ENCODE measurements at places on chromosomes 2 and 18.

DNA sequence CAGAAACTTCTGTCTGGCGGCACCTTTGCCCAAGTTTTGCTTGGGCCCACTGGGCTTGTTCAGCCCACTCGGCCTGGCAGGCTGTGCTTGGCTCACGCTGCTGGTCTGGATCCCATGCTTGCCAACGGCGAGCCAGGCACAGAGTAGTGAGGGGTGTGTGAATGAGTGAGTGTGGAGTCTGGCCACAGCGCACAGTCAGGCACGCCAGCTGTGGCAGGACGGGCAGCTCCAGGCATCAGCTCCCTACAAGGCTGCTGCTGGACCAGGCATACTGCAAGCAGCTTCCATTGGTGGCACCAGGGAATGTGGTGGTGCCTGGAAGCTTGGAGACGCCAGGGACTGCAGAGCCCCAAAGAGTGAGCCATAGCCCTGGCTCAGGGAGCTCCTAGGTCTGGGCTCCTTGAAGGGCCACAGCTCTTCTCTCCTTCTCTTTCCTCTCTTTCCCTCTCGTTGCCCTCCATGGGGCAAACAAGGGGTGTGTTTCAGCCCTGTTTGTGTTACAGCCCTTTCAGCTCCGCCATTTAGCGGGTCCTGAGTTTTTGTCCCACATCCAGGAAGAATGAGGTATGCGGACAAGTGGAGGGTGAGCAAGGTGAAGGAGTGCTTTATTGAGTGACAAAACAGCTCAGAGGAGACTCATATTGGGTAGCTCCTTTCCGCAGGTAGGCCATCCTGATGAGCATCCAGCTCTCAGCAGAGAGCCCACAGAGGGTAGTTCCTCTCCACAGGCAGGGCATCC is 73.0 kb downstream of the AGPS start:
- no peak for DNase-seq

- DNase-seq = no peak
Measured at GRCh38 chr2:236968880-236969534, 116.7 kb upstream of the COPS8 start.

DNA sequence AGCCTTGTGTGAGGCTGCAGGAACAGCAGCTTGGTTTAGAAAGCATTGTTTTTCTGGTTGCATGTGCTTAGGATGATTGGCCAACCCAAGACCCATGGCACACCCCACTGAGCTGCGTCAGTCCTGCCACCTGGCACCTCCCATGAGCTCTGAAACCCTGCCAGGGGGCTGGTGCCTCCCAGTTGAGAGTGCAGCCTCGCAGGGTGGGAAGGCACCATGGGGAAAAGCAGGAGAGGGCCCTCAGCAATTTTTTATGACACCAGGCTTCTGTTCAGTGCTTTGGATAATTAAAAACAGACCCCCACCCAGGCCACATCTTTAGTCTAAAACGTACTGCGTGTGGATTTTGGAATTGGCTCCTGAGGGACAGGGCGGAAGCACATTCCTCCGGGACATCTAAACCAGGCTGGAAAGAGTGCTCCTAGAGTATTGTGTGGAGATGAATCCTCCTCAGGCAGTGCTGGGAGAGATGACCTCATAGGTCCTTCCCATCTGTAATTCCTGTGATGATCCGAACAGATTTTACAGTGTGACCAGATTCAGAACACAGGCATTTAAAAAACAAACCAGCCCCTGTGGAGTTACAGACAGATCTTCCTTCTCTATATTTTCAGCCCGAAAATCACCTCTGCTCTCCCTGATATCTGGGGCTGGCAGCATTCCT is 438.3 kb downstream of the ZNF521 start:
- DNase-seq = no peak

DNA sequence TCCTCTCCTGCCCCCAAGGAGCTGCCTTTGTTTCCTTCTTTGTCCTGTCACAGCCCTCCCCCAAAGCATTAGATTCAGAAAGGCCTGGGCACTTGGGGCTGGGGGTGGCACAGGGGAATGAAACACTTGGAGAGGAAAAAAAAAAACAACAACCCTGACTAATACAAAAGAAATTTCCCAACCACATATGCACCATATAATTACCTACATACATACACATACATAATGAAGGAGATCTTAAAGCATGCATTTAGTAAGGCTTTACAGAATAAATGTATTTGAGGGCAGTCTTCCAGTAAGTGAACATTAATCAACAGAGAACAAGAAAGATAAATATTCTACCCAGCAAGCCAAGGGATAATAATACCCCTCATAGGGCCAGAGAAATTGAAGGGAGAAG is 70.0 kb upstream of the PPP1CB start:
- DNase-seq = no peak

- no peak for DNase-seq
Measured at GRCh38 chr2:60149176-60149575, 404.3 kb downstream of the BCL11A start.

DNA sequence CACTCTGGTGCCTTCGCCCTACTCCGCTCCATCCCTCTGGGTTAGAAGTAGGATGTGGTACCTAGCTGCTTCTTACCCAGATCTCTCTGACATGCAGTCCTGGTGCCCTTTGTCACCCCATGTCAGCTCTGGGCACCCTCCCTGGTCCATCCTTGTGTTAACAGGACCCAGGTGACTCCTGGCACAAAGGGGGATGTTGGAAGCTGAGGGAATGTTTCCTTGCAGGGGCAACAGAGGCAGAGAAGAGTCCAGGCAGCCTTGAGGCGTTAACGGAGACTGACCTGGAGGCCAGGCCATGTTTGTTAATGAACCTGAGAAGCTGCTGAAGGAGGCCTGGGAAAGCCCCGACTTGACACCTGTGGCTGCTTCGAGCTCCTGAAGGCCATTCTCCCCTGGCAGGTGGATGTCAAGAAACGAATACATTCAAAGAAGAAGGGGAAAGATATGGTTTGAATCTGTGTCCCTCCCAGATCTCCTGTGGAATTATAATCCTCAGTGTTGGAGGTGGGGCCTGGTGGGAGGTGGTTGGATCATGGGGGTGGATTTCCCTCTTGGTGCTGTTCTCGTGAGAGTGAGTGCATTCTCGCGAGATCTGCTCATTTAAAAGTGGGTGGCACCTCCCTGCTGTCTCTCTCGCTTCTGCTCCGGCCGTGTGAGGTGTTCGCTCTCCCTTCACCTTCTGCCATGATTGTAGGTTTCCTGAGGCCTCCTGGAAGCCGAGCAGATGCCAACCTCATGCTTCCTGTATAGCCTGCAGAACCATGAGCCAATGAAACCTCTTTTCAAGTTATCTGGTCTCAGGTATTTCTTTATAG is 31.4 kb downstream of the NPPC start:
- no peak for DNase-seq

DNA sequence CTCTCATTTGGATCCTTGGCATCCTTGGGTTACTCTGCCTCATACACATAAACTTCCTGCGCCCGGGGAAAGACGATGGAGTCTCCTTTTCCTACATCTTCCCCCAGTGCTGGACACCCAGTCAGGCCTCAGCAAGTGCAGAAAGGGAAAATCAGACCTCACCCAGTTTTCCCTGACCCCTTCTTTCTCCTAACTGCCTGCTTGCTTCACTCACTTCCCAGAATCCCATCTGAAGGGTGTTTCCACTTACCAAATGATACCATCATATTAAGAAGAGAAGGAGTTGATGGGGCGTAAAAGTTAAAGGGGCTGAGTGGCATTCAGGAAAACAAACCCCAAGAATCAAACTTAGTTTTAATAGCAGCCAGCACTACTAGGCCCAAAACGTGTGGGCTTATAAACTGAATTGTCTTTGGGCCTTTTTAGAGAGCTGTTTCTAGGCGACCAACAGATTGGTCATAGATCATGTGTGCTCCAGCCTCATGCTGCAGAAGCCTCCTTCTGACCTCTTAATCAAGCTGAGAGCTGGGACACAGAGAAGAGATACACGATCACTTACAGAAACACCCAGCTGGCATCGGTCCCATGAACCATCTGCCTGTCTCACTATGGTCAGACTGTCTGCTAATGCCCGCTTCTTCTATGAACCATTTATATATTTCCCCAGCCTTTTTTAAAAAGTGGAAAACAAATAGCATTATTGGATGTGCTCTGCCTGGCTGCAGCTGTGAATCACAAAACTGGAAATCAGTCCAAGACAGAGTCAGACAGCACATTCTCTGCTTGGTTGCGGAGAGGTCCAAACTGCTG is 165.7 kb upstream of the SLC14A2 start:
- peak; percentile 5 for DNase-seq

- no peak for DNase-seq
Measured at GRCh38 chr2:86062043-86062442, 43.6 kb downstream of the POLR1A start.

DNA sequence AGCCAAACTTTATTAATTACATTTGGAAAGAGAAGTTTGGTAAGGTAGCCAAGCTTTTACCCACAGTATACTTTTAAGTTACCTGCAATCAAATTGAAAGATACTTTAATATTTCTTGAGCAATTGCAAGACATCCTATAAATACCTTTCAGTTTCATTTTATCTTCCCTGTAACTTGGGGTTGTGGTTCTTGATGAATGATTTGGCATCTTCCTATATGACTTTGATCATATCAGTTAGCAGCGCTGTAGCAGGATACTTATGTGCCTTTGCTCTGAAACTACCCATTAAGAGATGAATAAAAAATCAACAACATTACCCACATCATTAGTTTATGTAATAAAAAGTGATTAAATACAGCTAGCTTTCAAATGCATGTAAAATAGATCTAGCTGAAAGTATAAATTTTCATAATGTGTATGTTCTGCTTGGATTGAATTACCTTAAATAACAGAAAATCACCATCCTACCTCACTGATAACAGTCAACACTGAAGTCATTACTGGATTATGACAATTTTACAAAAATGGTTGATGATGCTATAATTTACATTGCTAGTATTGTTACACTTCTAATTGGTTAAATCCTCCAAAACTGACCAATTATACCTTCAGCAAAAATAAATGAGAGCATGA is 50.4 kb downstream of the MMADHC start:
- no peak for DNase-seq

DNA sequence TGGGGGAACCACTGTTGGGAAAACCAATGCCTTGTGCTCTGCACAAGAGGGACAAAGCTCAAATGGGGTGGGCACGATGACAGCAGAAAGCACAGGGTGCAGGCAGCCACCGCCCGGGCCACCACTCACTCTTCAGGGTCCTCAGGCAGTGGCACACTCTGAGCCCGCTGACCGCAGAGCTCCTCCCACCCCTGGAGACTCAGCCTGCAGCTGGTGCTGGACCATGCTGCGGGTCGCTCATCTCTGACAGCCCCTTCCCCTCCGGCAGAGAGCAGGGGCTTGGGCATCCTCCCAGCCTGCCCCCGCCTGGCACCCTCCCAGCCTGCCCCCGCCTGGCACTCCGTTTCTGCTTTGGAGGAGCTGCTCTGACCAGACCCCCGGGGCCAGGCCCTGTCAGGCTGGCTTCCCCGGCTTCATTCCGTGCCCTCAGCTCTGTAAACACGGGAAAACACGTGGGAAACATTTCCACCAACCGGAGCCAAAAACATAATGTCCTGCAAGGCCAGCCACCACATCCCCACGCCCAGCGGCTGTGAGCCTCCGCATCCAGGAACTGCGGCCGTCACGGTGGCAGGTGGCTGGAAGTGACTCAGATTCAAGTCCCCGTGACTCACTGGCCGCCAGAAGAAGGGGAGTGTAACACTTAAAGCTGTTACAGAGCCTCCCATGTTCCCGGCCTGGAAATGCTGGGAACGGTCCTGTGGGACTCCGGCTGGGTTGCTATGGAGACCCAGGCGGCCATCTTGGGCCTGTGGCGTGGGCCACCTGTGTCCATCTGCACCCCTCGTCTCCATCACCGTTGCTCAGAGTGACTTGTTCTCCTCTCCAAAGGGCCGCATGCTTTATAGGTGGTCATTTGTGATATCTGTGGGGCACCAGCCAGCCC is 6.8 kb upstream of the SNED1 start:
- DNase-seq = peak; percentile 12

DNA sequence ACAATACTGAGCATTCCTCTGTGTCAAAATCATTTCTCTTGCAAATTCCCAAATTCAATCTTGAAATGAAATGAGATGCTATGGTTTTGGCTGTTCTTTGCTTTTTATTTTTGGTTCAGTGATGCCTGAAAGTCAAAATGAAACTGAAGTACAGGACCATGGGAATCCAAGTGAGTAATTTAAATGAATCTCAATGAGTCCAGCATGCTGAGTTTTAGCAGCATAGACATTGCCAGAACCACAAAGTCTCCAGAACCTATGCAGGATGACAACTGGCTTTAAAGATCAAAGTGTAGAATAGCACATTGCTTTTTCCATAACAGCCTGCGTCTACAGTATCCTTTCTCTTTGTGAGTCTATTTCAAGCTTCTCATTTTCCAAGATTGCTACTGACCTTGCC is 1050.7 kb upstream of the PIK3C3 start:
- DNase-seq = no peak

GRCh38 chr2:142868229-142868762 is 9.2 kb upstream of the KYNU start:
- no peak for DNase-seq

- DNase-seq = no peak
Measured at GRCh38 chr2:18883616-18884456, 294.5 kb upstream of the NT5C1B start.

- DNase-seq = no peak
Measured at GRCh38 chr2:120600335-120600734, 135.3 kb upstream of the GLI2 start.

- DNase-seq = no peak
Measured at GRCh38 chr2:72995430-72996116, 75.9 kb downstream of the SFXN5 start.

- no peak for DNase-seq
Measured at GRCh38 chr2:20623241-20623640, 27.7 kb downstream of the HS1BP3 start.

DNA sequence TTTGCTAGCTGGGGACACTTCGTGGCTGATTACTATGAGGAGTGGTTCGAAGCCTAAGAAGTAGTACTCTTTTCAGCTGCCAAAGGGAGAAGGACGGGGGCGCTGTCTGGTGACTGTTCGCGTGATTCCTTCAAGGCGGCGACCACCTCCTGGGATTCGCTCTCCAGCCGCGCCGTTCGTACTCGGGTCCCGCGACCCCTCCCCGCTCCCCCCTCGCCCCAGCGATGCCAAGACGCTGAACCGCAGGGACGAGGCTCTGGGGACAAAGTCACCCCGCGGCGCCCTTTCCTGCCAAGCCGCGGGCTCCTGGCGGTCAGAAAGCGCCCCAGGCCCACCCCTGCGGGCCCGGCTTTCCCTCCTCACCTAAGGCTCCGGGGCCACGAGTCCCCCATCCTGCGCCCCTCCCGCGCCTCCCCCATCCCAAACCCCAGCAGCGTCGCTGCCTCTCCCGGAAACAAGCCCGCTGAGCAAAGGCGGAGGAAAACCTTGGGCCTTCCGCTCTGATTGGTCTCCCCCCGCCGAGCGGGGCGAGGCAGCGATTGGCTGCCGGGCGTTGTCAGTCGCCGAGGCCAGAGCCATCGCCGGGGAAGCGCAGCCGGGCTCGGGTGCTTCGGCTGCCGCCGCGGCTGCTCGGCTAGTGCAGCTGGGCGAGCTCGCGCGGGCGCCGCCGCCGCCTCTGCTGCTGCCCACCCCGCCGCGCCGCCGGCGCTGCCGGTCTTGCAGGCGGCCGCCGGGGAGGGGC is 404.3 kb downstream of the XIRP2 start:
- peak; percentile 85 for DNase-seq

- DNase-seq = no peak
Measured at GRCh38 chr2:54957321-54957999, 92.8 kb downstream of the RTN4 start.

GRCh38 chr2:189347540-189347939 is 93.7 kb upstream of the WDR75 start:
- DNase-seq = no peak

GRCh38 chr18:5890331-5891183 is 4.8 kb downstream of the TMEM200C start:
- peak; percentile 14 for DNase-seq

GRCh38 chr18:21632393-21632792 is 20.3 kb downstream of the SNRPD1 start:
- DNase-seq = no peak

- no peak for DNase-seq
Measured at GRCh38 chr2:228956701-228957474, 314.2 kb downstream of the PID1 start.
